ENCODE measurements at places on chromosomes 3 and 15.

DNA sequence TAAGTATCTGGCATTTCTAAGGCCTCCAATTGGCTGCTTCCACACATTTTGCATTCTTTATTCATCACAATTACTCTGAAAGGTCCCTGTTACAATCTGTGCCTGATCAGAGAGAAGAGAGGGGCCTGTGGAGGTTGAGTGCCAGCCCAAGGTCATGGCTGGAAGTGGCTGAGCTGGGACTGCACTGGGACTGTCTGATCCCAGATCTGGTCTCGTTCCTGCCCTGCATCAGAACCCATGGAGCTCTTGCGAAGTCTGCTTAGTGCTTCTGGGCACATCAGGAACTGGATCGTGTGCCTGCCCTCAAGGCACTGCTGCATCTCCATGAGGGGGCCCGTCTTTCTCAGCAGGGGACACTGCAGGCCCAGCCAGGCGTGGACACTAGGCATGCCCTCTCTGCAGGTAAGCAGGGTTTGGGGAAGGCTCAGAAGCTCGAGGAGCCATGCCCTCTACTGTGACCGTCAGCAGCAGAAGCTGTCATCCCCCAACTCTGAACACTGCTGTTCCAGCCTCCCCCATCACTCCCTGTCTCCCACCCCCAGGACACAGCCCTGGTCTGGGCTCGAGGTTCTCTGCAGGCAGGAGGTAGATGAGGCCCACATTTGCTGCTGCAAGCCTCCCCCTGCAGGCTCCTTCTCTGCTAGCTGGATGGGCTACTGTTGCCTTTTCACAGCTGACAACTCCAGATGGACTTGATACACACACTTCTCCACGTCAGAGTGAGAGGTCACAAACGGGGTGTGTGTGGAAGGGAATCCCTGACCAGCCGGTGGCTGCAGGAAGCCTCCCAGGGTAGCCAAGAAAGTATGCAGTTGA is 96.5 kb upstream of the PRR23E start:
- DNase-seq, result no peak

GRCh38 chr3:49199239-49199899 is 28.0 kb downstream of the KLHDC8B start:
- DNase-seq, result peak; percentile 2

- DNase-seq, result no peak
Measured at GRCh38 chr3:196971094-196971698, 2.6 kb upstream of the PIGZ start.

DNA sequence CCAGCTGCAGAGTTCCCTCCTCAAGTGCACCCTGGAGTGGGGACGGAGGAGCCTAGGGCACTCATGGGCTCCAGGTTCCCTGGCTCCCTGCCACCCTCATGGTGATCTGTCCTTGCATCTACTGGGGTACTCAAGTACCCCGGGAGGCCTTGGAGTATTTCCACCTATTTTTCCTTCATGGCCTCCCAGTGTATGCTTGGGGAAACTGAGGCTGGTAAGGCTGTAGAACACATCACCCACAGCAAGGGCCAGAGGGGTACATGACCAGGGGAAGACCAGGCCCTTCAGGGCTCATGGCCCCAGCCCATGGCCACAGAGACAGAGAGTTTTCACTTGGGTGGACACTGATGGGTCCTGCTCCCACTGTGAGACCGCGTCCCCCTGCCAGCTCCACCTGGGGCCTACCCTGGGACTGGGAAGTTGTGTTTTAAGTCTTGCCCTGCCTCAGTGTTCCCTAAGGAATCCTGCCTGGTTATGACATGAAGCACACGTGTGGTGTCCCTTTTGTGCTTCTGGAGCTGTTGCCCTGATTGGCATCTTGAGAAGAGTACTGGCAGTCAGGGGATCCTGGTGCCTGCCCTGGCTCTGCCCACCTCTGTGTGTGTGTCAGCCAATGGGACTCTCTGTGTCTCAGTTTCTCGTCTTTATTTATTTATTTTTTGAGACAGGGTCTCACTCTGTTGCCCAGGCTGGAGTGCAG is 132.8 kb downstream of the TJP1 start:
- DNase-seq, result no peak

- no peak for DNase-seq
Measured at GRCh38 chr3:39479701-39480414, 12.4 kb downstream of the MOBP start.

DNA sequence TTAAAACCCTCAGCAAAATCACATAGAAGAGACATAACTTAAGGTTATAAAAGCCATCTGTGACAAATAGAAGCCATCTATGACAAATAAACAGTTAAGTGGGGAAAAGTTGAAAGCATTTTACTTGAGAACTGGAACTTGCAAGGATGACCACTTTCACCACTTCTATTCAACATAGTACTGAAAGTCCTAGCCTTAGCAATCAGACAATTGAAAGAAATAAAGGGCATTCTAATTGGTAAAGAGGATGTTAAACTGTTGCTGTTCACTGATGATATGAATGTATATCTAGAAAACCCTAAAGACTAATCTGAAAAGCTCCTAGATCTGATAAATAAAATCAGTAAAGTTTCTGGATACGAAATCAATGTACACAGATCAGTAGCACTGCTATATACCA is 186.9 kb upstream of the SATB1 start:
- no peak for DNase-seq

GRCh38 chr3:5296362-5296761 is 108.9 kb downstream of the EDEM1 start:
- DNase-seq, result no peak

- DNase-seq, result no peak
Measured at GRCh38 chr15:67776600-67776999, 48.7 kb upstream of the SKOR1 start.

DNA sequence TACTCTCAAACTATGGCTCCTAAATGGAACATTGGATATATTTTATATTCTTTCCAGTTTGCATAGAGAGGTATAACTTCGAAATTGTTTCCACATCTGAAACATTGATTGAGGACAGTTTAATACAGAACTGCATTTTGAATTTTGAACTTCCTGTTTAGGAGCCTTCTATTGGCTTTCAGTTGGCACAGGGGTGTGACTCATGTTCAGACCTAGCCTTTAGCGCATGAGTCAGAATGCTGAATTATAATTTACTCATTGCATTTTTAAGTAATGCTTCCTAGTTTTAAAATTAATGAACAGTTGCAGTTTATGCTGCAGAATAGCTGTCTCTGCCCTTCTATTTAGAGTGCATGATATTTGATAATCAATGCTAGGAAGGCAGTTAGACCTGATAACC is 751.7 kb downstream of the CADM2 start:
- no peak for DNase-seq

DNA sequence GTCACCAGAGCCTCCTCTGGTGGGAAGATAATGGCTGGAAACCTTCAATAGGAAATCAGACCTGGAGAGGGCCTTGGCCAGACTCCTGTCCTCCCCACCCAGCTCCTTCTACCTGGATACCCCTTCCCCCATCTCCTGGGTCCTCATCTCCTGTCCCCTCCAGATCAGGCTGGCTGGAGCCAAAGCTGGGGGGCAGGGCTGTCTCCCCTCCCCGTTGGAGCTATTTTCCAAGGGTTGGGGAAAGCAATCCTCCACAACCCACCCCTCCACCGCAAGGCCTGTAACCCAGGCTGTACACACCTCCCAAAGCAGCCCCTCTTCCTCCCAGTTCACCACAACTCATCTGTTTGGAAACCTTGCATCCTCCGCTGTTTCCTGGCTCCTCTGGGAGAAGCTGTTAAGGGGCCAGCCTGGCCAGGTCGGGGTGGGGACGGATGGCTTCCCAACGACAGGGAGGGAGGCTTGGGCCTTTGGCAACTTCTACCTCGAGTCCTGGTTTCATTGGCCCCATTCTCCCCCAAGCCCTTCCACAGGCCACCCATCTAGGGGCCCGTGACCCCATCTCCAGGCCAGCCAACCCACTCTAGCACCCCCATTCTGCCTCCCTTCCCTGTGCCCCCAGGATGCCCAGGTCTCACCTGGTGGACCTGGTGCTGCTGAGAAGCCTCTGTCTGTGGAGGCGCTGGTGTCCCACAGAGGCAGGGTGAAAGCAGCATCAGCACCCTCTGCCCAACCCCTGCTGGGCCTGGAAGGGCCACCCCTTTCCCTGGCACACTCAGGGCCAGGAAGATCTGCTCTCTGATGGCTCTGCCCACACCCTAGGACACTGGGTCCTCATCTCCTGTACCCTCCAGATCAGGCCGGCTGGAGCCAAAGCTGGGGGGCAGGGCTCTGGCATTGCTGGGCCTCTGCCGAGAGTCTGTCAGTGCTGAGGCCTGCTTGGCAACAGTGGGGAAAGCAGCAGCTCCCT is 22.1 kb upstream of the GOLGA6C start:
- no peak for DNase-seq

DNA sequence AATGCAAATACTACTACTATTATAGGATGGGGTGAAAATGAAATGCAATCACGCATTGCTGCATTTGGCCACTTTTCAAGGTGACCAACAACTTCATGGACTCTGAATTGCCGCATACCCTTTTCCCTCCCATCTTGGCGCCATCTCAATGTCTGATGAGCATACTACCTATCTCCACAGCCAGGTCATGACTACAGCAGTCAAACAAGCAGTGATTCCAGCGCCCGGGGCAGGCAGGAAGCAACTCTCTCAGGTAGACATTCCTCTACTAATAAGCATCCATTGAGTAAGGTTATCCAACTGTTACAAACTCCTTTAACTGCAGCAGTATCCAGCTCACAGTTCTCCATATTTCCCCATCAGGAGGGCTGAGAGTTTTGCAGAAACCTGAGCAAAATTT is 155.4 kb downstream of the ADAMTS17 start:
- no peak for DNase-seq

GRCh38 chr3:56133423-56133822 is 334.8 kb downstream of the ERC2 start:
- no peak for DNase-seq

DNA sequence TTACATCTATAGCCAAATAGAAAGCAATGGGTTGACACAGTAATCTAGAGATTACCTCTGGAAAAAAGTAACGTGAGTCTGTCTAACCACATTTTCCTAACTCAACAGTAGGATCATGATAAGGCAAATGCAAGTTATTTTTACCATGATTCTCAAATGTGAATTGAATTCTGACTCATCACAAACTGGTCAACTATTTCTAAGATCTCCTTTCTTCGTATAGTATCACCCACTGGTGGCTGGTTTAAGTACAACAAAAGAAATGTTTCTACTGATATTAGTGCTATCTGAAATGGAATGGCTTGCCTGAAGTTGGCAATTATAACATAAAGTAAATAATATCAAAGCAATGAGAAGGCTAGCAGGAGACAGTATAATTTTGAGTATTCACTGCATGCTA is 102.2 kb downstream of the ABI3BP start:
- no peak for DNase-seq

- DNase-seq, result no peak
Measured at GRCh38 chr3:130748981-130749380, 2.4 kb upstream of the PIK3R4 start.

GRCh38 chr3:142021127-142021526 is 128.2 kb downstream of the TFDP2 start:
- no peak for DNase-seq

DNA sequence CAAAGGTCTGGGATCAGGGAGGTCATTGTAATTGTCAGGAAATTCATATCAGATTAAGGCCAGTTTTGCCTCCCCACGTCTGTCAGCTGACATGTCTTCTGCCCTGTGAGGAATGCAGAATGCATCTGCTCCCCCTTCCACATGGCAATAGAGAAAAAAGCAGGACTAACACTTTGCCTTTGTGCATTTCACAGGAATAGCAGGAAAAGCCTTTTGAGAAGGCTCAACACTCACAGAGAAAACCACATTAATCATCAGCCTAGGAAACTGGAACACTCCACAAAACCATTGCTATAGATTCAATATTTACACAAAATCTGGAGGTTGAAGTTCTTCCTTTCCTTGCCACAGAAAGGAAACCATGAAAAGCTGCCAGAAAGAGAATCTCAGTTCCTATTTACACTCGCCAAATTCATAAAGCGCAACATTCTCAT is 165.2 kb upstream of the HES1 start:
- DNase-seq, result no peak

DNA sequence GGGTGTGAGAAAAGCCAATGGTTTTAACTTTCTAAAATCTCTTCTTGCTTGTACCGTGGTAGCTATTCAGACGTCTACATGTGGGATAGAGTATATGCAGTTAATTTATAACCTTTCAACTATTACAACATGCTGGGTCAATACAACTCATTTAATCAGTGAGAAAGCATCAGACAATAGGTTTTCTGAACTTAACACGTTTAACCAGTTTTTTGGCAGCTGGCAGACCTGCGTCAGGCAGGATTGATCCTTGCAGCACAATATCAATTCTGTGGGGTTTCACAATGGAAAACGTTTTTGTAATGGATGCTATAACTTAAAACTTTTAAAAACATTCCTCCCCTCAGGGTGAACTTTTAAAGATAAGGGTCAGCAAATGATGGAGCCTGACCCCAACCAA is 6.5 kb downstream of the GNB5 start:
- DNase-seq, result no peak

DNA sequence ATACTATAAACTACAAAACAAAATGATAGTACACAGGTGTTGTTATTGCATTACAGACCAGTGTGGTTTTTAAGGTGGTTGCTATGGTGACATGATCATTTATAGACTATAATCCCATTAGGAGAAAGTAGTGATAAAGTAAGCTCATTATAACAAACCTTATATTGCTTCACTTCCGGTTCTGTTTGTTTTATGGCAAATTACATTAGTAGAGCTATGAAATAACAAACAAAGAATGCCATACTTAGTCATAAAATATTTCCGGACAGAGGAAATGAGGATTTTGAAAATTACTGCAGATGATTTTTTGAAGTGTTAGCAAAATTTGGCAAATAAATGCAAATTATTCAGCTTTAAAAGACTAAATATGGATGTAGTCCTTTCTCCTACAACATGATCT is 640.4 kb upstream of the ARPP21 start:
- no peak for DNase-seq

DNA sequence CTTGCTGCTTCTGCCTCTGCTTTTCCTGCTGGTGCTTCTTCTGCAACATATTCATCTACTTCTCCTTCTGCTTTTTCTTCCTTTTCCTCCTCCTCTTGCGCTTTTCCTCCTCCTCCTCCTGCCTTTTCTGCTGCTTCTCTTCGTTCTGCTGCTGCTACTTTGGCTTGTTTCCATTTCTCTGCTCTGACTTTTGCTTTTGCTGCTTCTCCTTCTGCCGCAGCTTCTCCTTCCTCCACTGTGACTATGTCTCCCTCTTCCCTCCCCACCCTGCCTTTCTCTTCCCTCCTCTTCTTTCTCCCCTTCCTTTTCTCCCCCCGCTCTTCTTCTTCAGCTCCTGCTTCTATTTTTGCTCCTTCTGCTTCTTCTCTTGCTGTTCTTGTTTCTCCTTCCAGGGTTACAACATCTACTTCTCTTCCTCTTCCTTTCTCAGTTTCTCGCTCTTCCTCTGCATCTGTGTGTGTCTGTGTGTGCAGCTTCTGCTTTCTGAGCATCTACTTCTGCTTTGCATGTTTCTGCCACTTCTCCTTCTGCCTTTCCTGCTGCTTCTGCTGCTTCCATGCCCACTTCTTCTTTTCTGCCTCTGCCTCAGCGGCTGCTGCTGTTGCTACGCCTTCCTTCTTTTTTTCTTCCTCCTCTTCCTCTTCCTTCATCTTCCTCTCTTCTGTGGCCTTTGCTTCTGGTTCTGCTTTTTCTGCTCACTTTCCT is 51.4 kb downstream of the FAM43A start:
- DNase-seq, result no peak

- no peak for DNase-seq
Measured at GRCh38 chr15:25243800-25244097, 195.1 kb downstream of the UBE3A start.

GRCh38 chr3:46844881-46845312 is 18.3 kb downstream of the MYL3 start:
- no peak for DNase-seq

GRCh38 chr3:173025941-173026340 is 115.1 kb downstream of the SPATA16 start:
- no peak for DNase-seq

GRCh38 chr3:149314807-149315578 is 18.4 kb downstream of the TM4SF18 start:
- no peak for DNase-seq
